ENCODE measurements at places on chromosomes 3 and 15. TPM values are rescaled to one million over a fixed set of nuclear protein-coding genes. Genes with fewer than 3 reads are reported as not detected.

SNX22 gene
- 0.28 TPM for total RNA-seq

USP50 gene
- total RNA-seq = not detected

PLSCR2 gene
- not detected for total RNA-seq

ARMC8 gene
- total RNA-seq = 51.7 TPM

TRIM71 gene
- total RNA-seq = not detected

PLSCR5 gene
- total RNA-seq = not detected

TMEM266 gene
- total RNA-seq = not detected

C3orf52 gene
- 10.7 TPM for total RNA-seq

ANKUB1 gene
- not detected for total RNA-seq

WDR72 gene
- not detected for total RNA-seq

NUSAP1 gene
- total RNA-seq = 4.5 TPM

LDHAL6B gene
- total RNA-seq = not detected

PARP15 gene
- under 0.01 TPM for total RNA-seq

SLC28A2 gene
- not detected for total RNA-seq

SAMD7 gene
- total RNA-seq = not detected

TF gene
- under 0.01 TPM for total RNA-seq

AADAC gene
- 0.09 TPM for total RNA-seq

SERPINI2 gene
- total RNA-seq = not detected

GOLGA8T gene
- total RNA-seq = not detected

MUC13 gene
- total RNA-seq = not detected

ZNF385D gene
- total RNA-seq = not detected
